ENCODE measurements at places on chromosomes 7 and 10.
A peak's percentile ranks its signal among the peaks of the same experiment; 100 is the strongest.

DNA sequence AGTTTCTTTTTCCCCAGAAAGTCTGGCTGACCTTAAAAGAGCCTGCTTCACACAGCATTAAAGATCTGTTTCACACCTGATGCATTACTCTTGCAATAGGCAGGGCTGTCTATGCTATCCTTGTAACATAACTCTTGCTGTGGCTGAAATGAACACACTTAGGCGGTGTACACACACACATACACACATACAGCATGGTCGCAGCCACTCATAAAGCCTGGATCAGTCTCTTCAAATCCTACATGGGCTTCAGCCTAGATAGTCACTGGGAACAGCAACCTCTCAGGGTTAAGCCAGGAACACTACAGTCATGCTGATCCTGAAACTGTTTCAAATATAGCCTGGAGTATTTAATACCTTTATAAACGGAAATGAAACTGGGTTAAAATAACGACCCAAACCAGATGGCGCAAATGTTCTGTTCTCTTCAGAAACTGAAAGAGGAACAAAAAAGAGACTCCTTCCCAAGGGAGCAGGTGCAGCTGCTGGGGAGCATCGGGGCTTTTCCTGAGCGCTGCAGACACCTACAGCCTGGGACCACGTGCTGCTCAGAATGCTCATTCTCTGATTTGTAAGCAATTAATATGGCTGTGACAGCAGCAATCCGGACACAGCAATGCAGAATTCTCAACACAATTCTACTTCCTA, 61.0 kb upstream of the SFMBT2 start:
- peak; percentile 82 for DNase-seq

- DNase-seq, result peak; percentile 75
These were observed 96.3 kb downstream of the ALOX5 start for GRCh38 chr10:45470098-45471012.

DNA sequence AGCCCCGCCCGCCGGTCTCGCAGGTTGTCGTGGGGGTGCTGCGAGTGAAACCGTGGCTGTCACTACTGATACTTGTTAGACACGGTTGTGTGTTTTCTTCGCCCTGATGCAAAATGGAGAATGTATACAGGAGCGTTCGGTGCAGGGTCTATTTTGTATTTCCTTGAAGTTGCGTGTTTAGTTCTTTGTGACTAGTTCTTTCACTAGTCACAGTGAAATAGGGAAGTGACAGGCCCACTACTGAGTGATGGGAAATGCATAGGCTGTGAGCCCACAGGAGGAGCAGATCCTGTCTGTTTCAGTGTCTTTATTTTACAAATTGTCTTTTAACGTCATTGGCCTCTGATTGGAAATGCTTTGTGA, 675 bp downstream of the ABRAXAS2 start:
- peak; percentile 34 for DNase-seq

GRCh38 chr10:95297402-95297801, 6.6 kb upstream of the PDLIM1 start:
- no peak for DNase-seq

DNA sequence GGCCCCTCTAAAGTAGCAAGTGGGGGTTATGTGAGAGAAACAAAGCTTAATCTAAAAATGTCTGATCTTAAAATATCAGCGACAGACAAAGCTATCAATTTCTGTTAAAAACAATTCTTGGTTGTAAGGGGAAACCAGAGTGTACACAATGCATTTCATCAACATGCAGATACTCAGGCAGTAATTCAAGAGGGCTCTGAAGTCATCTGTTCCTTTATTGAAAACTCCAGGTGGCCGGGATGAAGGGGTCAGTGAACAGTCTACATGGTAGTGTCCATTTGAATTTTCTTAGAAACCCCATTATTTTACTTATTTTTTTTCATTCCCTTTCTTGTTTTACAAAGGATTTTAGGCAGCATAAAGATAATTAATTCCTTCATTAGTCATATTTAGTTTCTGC, 36.7 kb upstream of the BTBD16 start:
- no peak for DNase-seq

GRCh38 chr10:23370106-23370505, 25.5 kb upstream of the C10orf67 start:
- DNase-seq, result no peak

GRCh38 chr7:29040579-29040925, 82.4 kb upstream of the TRIL start:
- no peak for DNase-seq

Measured in pons (tissue), 1 donor.